ENCODE measurements at places on chromosomes 5 and 9. TPM values are rescaled to one million over a fixed set of nuclear protein-coding genes. Genes with fewer than 3 reads are reported as not detected.

- no peaks in the 10 kb centered on the region for H3K4me1 ChIP-seq
- H3K27ac ChIP-seq = no peak overlapping the region
- H3K4me3 ChIP-seq = no peak overlapping the region
Measured at GRCh38 chr5:71637133-71637532, 50.0 kb downstream of the MCCC2 start.

The ARHGEF37 gene
- total RNA-seq = 1.3 TPM

The SPINK7 gene
- not detected for total RNA-seq

The NOXA1 gene
- total RNA-seq = 6.6 TPM

DNA sequence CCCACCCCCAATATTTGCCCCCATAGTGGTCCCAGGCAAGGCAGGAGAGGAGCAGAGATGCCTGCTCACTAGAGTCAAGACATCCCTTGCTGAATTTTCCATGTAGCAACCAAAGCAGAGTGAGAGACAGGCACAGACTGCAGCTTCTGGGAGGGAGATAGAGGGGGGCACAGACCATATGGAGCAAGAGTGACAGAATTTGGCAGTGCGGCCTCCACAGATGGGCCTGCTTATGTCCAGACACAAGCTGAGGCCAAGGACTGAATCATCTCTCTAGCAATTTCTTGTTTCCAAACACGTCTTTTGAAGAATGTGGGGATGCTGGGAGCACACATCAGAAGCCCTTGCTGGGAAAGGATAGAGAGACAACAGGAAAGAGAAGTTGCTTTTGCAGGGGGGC is 53.0 kb upstream of the ALDH1B1 start:
- H3K4me1 ChIP-seq = peaks cover 6% of the 10 kb centered on the region
- no peak overlapping the region for H3K4me3 ChIP-seq
- no peaks in the 10 kb centered on the region for H3K27me3 ChIP-seq
- DNase-seq = no peak
- H3K36me3 ChIP-seq = no peaks in the 10 kb centered on the region
- no peak overlapping the region for H3K27ac ChIP-seq

- no peak overlapping the region for H3K27ac ChIP-seq
- H3K4me1 ChIP-seq = peaks cover 24% of the 10 kb centered on the region
- peaks cover 55% of the 10 kb centered on the region for H3K27me3 ChIP-seq
Measured at GRCh38 chr9:95031711-95032461, 285.6 kb downstream of the FANCC start.

GRCh38 chr9:126614088-126614454 is 343 bp downstream of the LMX1B start:
- no peaks in the 10 kb centered on the region for H3K36me3 ChIP-seq
- peaks cover 92% of the 10 kb centered on the region for H3K27me3 ChIP-seq
- peaks cover 13% of the 10 kb centered on the region for H3K4me1 ChIP-seq
- no peak overlapping the region for H3K27ac ChIP-seq
- DNase-seq = peak; percentile 73
- peak overlapping the region; percentile 85 for H3K4me3 ChIP-seq

The C5orf52 gene
- total RNA-seq = not detected

The IFNA2 gene
- not detected for total RNA-seq

GRCh38 chr5:45113726-45114125 is 305.0 kb downstream of the MRPS30 start:
- H3K27me3 ChIP-seq = no peaks in the 10 kb centered on the region
- no peak for DNase-seq
- no peaks in the 10 kb centered on the region for H3K36me3 ChIP-seq
- no peak overlapping the region for H3K27ac ChIP-seq
